CD4-positive, alpha-beta T cell treated with Interleukin-21 for 1 hour (primary cell): ENCODE measurements at places on chromosomes 12 and 14.

- DNase-seq = no peak
Observed at GRCh38 chr14:41303506-41303905, 303.2 kb upstream of the LRFN5 start.

GRCh38 chr14:104202259-104203070 is 64.1 kb downstream of the KIF26A start:
- no peak for DNase-seq

GRCh38 chr14:94307410-94307992 is 14.4 kb upstream of the SERPINA10 start:
- DNase-seq = no peak

DNA sequence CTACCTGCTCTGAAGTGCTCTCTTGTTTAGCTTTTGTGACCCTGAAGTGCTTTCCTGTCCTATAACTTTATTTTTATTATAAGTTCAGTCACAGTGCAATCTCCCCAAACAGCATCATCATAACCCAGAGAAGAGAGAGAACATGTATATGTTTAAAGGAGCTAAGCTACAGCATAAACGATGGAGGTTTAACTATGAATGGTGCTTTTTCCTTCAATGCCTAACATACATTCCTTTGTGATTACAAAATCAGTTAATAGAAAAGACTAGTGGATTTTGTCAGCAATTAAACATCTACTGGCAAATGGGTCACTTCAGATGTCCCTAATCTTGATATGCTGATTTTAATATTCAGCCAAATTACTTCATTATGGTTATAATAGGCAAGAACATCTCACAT is 46.4 kb downstream of the ZFYVE21 start:
- DNase-seq = no peak

DNA sequence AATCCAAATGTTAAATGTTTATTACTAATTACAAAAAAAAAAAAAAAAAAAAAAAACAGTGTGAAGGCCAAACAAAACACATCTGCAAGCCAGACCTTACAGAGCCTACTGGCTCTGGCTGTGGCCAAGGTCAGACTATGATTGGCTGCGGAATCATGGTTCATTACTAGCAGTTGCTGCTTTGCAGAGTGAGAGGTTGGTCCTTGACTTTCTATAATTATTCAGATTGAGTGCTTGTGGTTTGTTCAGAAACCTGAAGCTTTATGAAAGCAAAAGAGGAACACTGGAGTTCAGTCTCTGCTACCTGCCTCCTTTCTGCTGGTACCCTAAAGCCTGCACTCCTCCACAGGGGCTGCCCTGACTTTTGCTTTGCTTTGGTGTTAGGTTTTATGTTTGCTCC is 550.9 kb downstream of the BCL11B start:
- no peak for DNase-seq
